ENCODE measurements at places on chromosomes 2 and 18. TPM values are rescaled to one million over a fixed set of nuclear protein-coding genes. Genes with fewer than 3 reads are reported as not detected.

DNA sequence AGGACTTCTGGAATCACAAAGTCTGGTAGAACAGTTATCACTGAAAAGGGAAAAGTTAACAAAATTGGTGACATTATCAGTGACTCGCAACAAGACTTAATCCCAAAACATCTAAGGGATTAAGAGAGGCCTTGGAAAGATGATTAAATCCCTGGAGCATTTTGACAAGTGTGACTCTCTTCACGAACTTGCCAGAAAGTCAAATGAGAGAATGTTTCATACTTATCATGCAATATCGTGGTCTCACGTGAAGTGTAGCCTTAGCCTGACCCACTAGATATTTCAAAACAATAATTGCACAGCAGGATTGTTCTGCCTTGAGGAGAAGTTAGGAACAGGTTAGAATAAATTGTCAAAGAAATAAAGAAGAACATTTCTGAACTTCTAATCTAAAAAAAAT, 104.5 kb downstream of the COL6A3 start:
- DNase-seq = no peak

- DNase-seq = no peak
These were observed 94.1 kb downstream of the CAMKMT start for GRCh38 chr2:44455877-44456276.

- peak; percentile 4 for DNase-seq
These were observed 489.4 kb downstream of the LRP1B start for GRCh38 chr2:141641462-141641861.

GRCh38 chr2:53036196-53036595, 731.4 kb upstream of the CHAC2 start:
- DNase-seq = no peak

GRCh38 chr2:6879011-6879410, 1.4 kb downstream of the RSAD2 start:
- DNase-seq = no peak

- DNase-seq = no peak
These were observed 624.7 kb downstream of the LRP1B start for GRCh38 chr2:141506135-141506534.

GRCh38 chr18:24875777-24876176, 415.3 kb downstream of the HRH4 start:
- no peak for DNase-seq

DNA sequence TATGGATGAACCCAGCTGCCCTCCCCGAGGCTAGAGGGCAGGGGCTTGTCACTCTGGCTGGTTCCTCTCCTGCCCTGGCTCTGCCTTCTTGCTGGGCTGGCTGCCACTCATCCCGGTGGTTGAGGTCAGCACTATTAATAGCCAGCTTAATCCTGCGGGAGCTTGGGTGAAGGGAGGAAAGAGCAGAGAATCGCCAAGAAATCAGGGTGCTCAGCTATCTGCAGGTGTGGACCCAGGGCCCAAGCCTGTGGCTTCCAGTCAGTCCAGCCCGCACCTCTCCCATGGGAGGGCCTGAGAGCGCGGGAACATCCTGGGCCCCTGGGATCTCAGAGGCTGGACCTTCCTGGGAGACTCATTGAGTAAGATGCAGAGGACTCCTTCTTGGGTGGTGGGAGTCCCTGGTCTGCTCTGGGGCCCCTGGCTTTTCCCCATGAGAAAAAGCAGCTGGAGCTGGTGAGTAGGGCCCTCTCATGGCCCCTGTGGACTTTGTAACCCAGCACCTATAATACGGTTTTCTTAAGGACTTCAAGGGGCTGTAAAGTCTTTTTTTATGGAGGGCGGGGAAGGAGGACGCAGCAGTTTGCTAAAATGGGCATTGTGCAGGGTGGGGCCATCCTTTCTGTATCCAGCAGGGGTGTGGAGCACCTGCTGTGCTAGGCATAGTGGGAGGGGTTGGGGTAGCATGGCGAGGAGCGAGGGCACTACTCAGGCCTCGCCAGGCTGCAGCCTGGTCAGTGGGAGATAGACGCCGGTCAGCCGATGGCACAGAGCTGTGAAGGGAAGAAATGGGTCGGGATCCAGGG, 27.4 kb upstream of the CNNM3 start:
- DNase-seq = peak; percentile 76

DNA sequence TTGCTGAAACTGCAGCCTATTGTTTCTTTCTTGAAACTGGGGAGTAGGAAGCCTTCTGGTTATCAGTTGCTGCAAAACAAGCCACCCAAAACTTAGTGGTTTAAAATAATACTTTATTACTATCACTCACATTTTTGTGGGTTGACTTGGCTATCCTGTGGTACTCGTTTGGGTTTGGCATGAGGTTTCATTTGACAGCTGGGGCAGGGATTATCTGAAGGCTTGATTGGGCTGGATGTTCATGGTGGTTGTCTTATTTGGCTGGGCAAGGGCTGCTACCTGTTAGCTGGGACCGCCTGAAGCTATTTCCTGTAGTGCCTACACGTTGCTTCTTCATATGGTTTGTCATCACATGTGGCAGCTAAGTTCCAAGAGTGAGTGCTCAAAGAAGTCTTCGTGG, 122.3 kb downstream of the PLCL1 start:
- no peak for DNase-seq

GRCh38 chr18:22214731-22215528, 45.5 kb downstream of the GATA6 start:
- DNase-seq = peak; percentile 20

DNA sequence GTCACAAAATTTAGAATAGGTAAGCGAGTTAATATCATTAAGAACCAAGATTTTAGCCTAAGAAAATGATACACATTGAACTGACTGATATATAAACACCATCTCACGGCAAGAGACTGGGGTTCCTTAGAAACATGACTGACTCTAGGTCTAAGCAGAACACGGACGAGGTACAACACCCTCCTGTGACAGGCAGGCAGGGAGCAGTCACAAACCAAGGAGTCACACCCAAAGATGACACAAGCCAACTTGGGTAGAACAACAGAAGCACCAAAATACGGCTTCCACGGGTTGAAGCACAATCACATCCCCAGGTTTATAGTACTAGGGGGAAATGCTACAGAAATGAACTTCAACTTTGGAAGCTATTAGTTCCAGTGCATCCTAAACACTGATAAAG, 24.3 kb downstream of the HDLBP start:
- no peak for DNase-seq

DNA sequence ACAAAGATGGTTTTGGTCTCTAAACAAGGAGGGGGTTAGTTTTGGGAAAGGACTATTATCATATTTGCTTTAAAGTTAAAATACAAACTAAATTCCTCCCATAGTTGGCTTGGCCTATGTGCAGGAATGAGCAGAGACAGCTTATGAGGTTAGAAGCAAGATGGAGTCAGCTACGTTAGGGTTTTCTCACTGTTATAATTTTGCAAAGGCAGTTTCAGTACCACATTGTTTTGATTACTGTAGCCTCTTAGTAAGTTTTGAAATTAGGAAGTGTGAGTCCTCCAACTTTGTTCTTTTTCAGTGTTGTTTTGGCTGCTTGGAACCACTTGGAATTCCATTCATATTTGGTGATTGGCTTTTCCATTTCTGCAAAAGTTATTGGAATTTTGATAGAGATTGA, 23.4 kb downstream of the LCLAT1 start:
- DNase-seq = no peak

GRCh38 chr2:137928547-137929518, 35.4 kb upstream of the HNMT start:
- DNase-seq = no peak

DNA sequence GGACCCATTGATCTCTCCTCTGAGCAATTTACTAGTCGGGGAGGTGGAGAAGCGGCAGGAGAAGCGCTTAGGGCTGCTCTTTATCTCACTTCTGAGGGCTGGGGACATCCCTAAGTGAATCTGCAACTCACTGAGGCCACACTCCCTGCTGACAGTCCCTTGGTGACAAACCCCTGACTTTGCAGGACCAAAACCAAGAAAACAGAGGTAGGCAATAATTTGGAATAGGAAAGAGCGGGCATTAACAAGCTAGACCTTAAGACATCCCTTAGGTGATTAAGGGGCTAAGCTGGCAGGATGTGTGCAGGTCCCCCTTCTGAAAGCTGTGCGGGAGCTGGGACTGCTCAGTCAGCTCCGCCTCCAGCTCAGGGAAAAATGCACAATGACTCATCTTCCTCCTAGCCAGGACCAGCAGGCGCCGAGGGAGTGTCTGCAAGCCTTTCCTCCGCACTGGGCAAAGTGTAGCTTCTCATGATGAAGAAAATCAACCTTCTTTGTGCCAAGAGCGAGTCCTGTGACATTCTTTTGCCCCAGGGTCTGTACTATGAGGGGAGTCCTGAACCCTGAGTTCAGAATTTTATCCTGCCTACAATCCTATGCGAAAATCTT, 63.3 kb downstream of the BOD1L2 start:
- DNase-seq = peak; percentile 17

RTP5 gene
- polyA plus RNA-seq = not detected

NOL4 gene
- polyA plus RNA-seq = 0.66 TPM

SKOR2 gene
- not detected for polyA plus RNA-seq

CPO gene
- polyA plus RNA-seq = 0.23 TPM

HAAO gene
- polyA plus RNA-seq = 16.4 TPM

MC5R gene
- 0.79 TPM for polyA plus RNA-seq

FIGN gene
- 0.87 TPM for polyA plus RNA-seq

Data from muscle of leg (tissue), 16 donors.